Stimulated activated CD8-positive, alpha-beta memory T cell treated with anti-CD3 and anti-CD28 coated beads, Interleukin-15, amount 100 ng/mL, for 4 hours (primary cell): ENCODE measurements at places on chromosomes 3 and 15.

- DNase-seq: no peak
These were observed 60.2 kb upstream of the FAM174B start for GRCh38 chr15:92715758-92716157.

GRCh38 chr15:83283138-83283812, 1.2 kb downstream of the BNC1 start:
- DNase-seq: no peak

DNA sequence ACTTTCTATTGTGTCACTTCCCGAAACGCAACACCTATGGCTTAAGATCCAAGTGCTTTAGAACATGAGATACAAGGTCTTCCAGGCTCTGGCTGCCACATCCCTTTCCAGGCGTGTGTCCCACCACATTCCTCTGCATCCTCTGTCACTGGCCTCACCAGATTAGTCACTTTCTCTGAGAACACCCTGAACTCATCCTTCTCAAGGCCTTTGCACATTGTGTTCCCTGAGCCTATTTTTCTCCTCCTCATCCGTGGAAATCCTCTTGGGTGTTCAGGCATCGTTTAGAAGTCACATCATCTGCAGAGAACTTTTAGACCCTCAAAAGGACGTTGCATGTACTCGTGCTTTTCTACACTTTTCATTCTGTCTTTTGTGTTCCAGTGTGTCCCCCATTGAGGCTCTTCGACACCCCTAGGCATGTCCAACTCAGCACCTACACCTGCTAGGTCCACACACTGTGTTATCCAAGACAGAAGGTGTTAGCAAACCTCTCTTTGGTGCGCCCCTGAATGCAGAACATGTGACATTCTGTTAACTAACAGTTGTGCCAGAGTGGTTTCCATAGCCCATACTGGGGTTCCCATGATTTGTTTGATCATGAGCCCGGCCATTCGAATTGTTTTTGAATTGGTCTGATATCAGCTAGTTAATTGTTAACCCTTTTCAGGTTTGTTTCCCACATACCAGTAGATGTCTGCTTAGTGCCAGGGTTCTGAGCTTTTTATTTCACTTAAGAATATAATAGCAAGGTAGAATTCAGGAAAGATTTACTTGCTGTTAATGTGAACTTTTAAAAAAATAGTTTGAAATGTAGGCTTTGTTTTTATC, 67.2 kb downstream of the LPP start:
- DNase-seq: no peak

GRCh38 chr15:83030021-83030420, 18.6 kb upstream of the C15orf40 start:
- no peak for DNase-seq

- DNase-seq: no peak
These were observed 3.6 kb downstream of the OXSR1 start for GRCh38 chr3:38169027-38169317.
